T1000 (cell line): ENCODE measurements at places on chromosomes 16 and 17.

- DNase-seq = no peak
Observed at GRCh38 chr16:85018529-85019236, 7.3 kb upstream of the ZDHHC7 start.

DNA sequence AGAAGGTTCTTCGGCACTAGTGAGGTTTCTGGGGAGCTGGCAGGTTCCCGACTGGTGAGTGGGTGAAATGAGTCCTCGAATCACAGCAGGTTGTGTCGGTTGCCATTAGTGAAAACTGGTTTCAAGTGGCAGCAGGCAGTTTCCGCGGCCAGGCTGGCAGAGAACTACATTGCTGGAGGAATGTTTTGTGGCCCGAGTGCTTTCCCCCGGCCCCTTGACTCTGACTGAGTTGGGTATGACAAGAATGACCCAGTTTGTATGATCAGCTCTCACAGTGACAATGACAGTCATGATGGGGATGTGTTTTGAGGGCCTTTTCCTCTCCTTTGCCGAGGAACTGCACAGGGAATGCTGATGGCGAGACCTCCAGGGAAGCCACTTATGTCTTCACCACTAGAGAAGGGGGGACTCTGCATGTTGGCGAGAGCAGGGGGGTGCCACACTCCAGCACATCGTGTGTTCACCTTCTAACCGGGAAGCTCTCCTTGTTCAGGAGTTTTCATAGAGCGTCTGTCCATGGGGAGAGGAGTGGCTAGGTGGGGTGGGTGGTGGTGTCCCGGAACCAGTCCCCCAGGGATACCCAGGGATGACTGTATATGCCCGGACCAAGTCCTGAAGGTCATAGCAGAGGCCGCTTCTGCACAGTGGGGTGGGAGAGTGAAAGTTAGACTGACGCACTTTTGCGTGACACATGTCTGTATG, 206.0 kb upstream of the CHMP6 start:
- no peak for DNase-seq

DNA sequence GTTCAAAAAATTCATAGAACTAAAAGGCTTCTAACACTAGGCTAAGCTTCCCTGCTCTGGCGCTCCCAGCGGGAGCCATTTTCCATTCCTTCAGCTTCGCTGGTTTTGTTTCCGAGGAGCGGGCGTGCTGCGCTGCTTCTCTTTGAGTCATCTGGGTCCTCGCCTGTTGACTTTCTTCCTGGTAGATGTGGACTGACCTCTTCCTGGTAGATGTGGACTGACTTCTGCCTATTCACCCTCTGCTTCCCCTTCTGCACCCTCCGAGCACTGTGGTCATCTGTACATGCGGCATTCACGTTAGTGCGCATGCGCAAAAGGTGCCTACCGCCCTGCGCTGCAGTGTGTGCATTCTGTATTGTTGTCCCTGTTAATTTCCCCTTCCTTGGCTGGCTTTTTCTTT, 40.8 kb upstream of the SEC14L1 start:
- DNase-seq = no peak

- DNase-seq = no peak
Observed at GRCh38 chr16:50709061-50709684, 15.8 kb downstream of the NOD2 start.

- DNase-seq = no peak
Observed at GRCh38 chr17:72506773-72507172, 386.0 kb downstream of the SOX9 start.

- no peak for DNase-seq
Observed at GRCh38 chr16:14283786-14284185, 212.7 kb downstream of the MRTFB start.

DNA sequence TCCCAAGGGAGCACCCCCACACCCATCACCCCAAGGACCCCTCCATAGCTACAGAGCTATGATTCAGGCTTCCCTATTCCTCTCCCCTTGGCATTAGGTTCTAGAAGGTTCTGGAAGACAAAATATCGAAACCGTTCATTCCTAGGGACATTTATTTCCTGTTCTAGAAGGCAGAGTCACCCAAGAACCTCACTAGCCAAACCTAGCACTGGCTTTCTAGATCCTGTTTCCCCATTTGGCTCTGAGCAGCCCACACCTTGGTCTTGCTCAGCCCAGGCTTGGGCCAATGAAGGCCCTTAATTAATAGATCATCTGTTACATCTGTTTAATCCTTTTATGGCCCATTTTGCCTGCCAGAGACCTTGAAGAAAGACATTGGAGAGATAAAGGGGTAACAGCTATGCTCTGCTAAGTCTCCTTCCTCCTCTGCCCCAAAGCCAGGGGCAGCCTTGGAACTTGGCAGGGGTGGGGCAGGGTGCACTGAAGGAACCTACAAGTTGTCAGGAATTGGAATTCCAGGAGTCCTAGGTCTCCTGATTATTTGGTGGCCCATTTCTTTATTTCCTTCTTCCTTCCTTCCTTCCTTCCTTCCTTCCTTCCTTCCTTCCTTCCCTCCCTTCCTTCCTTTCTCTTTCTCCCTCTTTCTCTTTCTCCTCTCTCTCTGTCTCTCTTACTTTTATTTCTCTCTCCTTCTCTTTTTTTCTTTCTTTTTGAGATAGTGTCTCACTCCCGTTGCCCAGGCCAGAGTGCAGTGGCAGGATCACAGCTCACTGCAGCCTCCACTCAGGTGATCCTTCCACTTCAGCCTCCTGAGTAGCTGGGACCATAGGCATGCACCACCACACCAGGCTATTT, 8.7 kb upstream of the FZD2 start:
- no peak for DNase-seq

- no peak for DNase-seq
Observed at GRCh38 chr16:85809645-85810044, 10.2 kb downstream of the COX4I1 start.

DNA sequence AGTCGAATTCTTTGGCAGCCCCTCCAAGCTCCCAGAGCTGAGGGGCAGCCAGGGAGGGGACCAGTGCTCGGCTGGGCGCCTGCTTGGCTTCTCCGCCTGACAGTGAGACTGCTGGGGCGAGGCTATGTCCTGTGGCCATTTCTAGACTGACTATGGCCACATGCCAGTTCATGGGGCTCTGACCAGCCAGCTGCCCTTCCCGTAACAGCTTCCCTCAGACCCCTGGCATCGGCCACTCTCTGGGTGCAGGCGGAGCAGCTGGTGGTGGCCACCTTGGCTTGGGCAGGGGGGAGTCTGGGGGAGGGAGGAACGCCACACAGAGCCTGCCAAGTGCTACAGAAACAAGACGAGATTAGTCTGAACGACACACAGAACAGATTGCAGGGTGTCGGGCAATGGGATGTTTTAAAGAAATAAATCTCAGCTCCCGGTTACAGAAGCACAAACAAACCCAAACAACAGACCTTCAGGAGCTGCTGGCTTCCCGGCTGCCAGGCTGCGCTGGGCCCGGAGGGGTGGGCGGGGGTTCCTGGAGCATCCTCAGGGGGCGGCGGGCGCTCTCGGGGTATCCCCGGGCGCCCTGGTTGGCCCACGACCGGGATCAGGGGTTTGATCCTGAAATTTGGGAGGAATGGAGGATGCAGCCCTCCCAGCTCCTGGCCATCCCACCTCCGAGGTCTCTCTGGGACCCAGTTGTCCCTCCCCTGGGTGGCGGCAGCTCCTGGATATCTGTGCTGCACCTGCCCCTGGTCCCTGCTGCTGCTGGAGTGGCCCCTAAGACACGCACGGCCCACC, 34.5 kb downstream of the TBC1D16 start:
- no peak for DNase-seq

DNA sequence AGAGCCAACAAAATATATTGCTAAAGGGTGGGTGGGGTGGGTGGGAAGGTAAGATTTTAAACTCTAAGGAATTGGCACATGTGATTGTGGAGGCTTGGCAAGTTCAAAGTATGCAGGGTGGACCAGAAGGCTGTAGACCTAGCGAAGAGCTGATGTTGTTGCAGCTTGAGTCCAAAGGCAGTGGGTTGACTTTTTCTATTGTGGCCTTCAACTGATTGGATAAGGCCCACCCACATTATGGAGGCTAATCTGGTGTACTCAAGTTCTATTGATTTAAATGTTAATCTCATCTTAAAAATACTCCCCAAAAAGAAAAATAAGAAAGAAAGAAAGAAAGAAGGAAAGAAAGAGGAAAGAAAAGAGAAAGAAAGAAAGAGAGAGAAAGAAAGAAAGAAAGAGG, 22.4 kb downstream of the ZNF200 start:
- DNase-seq = no peak

- no peak for DNase-seq
Observed at GRCh38 chr16:7132465-7132864, 200.2 kb upstream of the RBFOX1 start.

DNA sequence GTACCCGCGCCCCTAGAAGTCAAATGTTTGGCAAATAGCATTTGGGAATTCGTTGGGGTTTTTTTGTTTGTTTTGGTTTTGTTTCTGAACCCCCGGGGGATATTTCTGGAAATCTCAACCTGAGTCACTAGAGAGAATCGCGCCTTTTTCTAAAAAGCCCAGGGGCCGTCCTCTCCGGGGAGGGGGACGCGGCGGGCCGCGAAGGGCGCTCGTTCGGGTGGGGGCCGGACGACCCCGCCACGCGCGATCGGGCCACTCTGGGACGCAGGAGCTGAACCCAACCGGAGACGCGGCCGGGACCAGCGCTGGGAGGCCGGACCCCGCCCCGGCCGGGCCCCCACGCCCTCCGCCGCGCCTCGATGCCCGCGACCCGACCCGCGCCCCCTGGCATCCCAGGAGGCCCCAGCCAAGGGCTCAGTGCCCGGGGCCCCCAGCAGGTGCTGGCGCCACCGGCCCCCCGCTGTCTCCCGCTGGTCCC, 302 bp downstream of the LITAF start:
- no peak for DNase-seq

DNA sequence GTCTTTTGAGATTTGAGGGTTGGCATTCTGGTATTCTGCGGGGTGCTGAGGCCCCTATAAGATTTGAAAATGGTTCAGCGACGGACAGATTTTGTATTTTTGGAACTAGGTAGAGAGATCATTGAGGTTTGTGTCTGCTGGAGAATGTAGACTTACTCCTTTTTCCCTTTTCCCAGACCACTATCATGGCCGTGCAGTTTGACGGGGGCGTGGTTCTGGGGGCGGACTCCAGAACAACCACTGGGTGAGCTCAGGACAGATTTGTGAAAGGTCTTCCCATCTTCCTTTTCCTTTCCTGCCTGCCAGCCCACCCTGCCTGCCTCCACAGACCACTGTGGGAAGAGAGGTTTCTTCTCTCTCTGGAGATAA, 572 bp downstream of the PSMB6 start:
- DNase-seq = no peak

- DNase-seq = no peak
Observed at GRCh38 chr16:4937782-4938682, 1.1 kb upstream of the PPL start.

DNA sequence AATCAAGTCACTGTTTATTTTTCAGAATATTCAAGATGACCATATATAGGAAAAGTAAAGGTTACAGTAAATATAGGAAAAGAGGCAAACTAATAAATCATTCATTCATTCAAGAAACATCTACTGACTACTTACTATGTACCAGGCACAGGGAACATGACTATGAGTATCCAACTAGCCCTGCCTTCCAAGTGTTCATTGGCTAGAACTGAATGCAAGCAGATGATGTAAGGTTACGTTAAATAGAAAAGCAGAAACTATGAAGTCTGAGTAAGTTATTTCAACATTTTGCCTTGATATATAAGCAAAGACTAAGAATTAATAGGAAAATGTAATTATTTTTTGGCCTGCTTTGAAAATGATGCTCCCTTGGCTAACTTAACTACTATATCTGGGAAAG, 36.7 kb downstream of the SPAG9 start:
- DNase-seq = no peak

GRCh38 chr17:63535640-63536039, 12.5 kb downstream of the KCNH6 start:
- no peak for DNase-seq

GRCh38 chr16:8956265-8957062, 7.2 kb downstream of the USP7 start:
- no peak for DNase-seq

- DNase-seq = peak; percentile 87
Observed at GRCh38 chr17:44599298-44600175, 42.3 kb downstream of the FZD2 start.

- DNase-seq = no peak
Observed at GRCh38 chr16:88357317-88358022, 25.3 kb upstream of the ZNF469 start.

DNA sequence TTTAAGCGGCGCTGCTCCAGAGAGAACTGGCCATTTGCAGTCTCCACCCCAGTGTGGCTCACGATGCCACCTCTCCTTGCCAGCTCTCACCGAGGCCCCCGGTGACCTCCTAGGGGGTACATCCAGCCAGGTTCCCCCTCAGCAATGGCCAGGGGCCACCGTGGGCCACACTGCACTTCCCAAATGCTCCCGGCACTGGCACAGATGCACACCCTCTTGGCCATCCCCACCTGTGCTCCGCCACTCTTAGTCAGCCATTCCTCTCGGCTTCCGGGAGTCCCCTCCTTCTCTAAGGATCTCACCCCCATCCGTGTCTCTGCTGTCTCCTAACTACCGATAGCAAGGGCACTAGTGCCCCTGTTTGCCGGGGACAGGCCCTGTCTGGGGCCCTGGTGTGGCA, 25.8 kb downstream of the MLYCD start:
- no peak for DNase-seq

DNA sequence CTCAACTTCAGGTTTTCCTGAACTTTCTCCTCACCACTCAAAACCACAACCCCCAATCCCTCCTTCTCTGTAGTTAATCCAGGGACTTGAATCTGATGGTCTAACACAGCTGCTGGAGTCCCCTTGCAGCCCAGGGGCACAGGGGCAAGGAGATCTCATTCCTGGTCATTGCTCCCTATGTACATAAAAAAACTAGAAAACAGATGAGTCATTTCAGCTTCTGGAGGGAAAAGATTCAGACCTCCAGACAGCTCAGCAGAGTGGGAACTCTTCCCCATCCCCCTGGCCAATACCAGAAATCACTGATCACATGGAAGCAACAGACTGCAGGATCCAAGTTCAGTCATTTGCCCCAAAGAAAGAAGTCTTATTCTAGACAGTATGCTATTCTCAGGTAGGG, 62.1 kb downstream of the DYNLRB2 start:
- DNase-seq = no peak

GRCh38 chr17:77491921-77492445, 351.2 kb downstream of the SEC14L1 start:
- no peak for DNase-seq

DNA sequence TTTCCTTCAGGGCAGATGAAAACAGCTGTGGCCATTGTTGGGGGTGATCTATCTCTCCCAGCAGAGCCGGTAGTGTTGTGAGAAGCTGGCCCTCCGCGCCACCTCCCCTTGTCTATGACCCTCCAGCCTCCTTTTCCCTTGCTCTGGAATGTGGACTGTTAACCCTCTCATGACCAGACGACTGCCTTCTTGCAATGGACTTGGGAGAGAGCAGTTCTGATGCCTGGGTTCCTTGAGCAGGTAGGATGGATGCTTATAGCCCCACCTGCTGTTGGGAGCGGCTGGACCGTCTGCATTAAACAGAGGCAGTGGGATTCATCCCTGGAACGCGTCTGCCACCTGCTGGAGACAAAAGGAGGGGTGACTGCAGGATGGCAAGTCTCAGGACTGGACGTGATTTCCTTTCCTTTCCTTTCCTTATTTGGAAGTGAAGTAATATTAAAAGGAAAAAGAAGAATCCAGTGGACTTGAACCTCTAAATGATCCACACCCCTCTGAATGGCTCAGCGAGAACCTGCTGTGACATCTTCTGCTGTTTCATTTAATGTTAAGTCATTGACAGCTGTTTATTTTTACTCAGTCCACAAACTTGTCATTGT, 1.8 kb upstream of the SOST start:
- peak; percentile 88 for DNase-seq

- DNase-seq = no peak
Observed at GRCh38 chr16:31136287-31136662, 748 bp upstream of the PRSS8 start.

- DNase-seq = peak; percentile 97
Observed at GRCh38 chr17:27293898-27294688, at the start of gene WSB1. TSS of gene WSB1 (plus strand) at chr17:27294114. CDS start at chr17:27294396, 282 bp downstream.

GRCh38 chr16:70372921-70373728, 26.4 kb downstream of the DDX19A start:
- DNase-seq = no peak
